Endothelial cell (in vitro differentiated cells): ENCODE measurements at places on chromosomes 5 and 9.

DNA sequence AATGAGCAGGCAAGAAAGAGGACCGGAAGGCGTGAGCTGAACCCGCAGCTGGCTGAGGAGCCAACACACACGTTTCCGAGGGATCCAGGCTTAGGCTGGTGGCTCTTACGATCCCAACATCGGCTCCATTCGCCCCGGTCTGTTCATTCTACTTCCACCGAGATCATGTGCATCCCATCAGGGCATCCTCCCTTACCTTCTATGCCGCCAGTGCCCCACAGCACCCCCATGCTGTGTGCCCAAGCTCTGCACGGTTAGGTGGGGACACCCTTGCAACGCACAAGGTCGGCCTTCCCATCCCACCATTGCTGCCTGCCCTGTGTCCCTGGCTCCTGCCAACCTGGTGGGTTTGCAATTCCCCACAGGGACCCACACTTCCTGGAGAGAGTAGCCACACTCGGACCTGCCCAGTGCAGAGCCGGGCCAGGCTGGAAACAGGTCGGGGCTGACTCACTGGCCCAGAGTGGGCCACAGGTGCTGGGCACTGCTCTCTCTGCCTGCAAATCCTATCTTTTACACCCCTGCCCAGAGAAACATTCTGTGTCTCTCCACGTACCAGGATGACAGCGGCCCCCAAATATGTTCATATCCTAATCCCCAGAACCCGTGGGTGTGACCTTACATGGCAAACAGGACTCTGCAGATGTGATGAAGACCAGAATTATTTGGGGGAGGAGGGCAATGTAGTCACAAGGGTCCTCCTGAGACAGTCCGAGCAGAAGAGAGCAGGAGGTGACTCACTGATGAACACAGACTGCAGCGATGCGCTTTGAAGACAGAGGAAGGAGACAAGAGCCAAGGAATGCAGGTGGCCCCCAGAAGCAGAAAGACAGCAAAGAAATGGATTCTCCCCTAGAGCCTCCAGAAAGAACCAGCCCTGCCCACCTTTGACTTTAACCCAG, 182.2 kb downstream of the AUH start:
- no peak for DNase-seq

DNA sequence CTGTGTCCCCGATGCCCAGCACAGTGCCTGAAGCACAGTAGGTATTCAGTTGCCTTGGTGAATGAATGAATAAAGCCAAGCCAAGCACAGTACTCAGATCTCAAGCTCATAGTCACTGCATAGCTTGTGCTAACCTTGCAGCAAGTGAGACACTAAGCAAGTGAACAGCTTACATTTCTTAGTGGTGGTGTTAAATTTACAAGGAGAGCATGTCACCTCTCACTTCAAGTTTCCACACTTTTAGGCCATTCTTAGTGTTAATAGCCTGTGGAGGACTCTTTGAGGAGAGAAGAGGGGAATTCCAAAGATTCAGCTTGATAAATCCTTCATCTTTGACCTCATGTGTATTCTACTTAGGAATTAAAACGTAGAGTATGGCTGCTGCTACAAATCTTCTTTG, 104.7 kb downstream of the C9orf152 start:
- DNase-seq: no peak

DNA sequence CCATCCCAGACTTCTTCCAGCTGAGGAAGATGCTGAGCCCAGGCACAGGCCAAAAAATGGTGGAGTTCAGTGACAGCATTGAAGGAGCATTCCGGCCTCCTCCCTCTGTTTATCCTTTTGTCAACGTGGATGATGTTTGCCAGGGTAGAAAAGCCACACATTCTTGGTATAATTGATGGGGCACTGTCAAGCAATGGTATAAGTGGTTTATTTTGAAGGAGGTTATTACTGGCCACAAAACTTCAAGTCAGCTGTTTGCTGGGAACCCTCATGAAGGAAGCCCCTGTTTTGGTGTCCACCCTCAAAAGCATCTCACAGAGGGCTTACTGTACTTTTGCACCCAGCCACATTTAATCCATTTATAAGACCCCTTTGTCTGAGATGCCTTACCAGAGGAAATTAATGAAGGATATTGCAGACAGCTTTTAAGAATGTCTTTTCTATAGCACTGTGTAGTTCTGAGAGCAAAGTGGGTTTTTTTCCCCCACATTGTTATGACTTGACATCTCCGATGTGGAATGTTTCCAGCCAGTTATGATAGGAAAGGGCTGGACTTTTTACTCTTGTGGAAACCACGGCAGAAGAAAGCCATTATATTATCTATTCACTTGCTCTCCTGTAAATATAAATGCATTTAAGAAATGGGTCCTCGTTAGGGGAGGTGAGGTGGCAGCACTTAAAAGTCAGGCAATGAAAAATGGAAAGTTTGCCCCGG, 95.5 kb upstream of the SPATA31D4 start:
- no peak for DNase-seq

DNA sequence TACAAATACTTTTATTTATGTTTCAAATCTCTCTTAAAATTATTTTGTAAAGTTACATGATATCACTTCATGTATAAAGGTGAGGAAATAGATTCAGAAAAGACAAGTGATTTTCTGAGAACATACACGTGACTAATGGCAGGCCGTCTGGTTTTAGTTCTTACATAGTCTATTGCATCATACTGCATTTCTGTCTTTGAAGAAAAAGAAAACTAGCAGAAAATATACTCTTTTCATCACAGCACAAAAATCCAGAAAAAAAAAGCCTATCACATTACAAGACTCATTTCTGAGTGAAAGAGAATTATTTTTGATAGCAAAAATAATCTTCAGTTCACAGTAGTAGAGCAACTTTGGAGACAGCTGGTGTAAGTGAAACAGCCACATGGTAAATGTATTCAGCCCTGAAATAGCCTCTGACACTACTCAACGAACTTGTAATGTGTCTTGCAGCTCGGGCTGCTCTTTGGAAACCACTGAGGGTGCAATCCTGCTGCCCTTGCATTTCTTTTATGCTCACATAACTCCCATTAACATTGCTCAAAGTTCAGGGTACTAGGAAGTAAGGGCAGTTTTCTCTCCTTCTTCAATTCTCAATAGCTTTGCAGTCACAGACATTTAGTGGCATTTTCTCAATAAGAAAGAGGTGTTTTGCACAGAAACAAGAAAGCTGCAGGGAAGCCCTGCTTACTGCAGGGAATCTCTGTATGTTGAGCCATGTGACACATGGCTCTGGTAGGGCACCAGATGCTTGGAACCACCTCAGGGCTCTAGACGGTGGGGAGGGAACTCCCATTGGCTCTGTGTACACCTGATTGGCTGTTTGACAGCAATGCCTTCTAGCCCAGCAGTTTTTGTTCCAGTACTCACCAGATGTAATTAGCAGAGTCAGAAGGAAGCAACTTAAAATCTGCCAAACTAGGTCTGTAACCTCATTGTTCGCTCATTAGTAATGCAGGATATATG, 845.3 kb upstream of the PTPRD start:
- DNase-seq: no peak

DNA sequence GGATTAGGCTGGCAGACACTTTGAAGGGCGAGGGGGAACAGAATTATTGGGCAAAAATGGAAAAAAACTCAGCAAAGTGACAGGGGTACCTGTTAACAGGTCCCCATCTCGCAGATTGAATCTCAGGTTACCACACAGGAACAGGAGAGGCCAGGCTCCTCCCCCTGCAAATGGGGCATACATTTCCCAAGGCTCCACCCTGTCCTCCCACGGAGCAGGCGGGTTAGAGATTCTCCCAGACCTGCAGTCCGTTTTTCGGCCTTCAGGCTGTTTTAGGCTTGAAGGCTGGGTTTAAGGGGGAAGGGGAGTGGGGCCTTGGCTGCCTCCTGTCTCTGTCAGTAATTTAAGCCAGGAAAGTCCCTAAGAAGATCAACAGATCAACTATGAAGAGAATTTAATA, 42.7 kb downstream of the LRRC70 start:
- peak; percentile 20 for DNase-seq
